ENCODE measurements at places on chromosomes 7 and 10.

- DNase-seq: no peak
Measured at GRCh38 chr7:22759721-22760120, 32.7 kb downstream of the IL6 start.

DNA sequence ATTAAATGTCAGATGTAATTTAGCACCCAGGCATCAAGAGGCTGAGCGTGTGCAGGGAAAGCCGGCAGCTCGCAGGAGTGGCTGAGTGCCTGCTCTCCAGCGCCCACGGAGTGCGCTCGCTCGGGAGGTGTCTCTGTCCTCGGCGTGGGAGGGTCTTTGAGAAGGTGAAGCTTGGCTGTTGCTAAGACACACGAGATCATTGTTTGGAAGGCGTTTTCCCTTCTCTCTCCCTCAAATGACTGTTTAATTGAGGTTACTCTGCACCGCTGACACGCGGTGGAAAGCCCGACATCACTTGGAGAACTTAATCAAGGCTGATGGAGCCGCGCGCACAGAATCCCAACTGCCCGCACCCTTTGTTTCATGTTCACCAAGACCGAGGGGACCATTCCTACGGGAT, 414.6 kb downstream of the DNAJB6 start:
- DNase-seq: no peak

- no peak for DNase-seq
Measured at GRCh38 chr10:132906836-132907235, 35.5 kb downstream of the CFAP46 start.

DNA sequence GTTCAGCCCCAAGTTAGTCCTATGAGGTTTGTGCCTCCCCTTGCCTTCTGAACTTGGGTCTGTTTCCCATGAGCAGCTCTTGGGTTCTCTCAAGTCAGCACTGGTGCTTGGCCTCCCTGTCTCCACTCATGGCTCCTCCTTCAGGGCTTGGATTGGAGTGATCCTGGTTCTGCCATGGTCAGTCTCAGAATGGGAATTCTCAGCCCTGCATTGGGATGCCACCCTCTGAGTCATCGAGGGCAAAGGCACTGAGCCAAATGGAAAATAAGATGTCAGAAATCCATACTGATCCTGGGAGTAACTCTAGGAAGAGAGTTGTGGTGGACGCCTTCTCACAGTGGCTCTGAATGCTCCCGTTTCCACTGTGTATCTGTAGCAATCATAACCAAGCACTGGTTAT, 233.4 kb upstream of the HABP2 start:
- no peak for DNase-seq

DNA sequence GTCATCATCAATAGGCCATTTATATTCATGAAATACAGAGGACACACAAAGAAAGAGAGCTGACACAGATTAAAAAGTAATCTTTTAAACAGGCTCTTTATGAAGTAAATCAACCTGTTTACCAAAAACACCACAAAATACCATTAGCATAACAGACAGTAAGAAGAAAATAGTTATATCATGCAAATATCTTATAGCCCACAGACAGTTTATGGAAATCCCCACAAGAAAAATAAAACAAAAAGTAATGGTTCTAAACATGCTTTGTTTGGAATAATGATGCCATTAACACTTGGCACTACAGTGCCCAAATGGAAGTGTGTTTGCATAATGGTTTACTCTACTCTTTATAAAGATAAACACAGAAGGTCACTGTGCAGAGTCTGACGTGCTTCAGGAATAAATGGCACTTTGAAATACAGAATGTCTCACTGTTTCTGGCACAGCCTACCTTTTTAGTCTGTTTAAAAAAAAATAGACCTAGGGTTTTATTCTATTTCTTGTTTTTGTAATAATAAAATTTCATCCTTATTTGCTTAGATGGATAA, 30.1 kb downstream of the SEMA3D start:
- no peak for DNase-seq

GRCh38 chr10:119417852-119418251, 124.7 kb downstream of the RGS10 start:
- DNase-seq: no peak

- no peak for DNase-seq
Measured at GRCh38 chr7:37675749-37676148, 7.8 kb upstream of the GPR141 start.

DNA sequence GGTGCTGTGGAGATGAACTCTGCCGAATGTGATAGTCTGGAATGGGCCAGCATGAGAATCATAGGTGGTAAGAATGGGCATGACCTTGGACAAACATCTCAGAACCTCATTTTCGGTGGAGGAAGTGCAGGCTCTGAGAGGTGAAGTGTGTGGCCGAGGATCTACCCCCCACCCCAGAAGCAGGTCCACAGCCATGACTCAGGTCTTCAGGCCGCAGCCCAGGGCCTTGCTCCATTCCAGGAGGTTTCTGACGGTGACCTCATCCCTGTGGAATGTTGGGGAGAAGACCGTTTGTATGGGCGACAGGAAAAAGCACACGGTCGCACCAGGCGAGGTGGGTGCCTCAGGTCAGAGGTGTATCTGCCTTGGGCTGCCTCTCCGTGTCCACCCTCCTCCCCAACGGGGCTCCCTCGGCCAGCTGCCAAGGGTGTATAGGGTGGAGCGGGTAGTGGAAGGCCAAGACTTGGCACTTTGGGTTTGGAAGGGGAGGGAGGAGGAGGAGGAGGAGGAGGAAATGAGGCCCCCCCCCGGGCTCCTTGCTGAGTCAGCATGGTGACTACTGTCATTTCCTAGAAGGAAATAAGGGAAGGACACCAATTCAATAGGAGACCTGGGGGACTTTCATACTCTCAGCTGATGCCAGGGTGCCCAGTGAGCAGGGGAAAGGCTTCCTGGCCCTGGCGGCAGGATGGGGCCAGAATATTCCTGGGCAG, 168.0 kb upstream of the RHEB start:
- DNase-seq: no peak

DNA sequence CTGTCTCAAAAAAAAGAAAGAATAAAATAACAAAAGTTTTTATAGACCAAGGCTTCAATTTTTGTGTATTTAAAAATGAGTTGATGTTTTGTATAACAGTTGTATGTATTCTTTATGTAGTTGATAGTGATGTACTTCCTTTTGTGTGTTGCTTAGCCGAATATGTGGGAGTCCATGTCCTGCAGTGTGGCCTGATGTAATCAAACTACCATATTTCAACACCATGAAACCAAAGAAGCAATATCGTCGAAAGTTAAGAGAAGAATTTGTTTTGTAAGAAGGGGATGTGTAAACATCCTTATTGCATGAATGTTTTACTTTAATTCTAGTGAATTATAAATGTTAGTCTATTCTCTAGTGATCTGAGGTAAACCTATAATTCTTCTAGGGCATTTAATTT, 56.6 kb downstream of the MPLKIP start:
- no peak for DNase-seq

DNA sequence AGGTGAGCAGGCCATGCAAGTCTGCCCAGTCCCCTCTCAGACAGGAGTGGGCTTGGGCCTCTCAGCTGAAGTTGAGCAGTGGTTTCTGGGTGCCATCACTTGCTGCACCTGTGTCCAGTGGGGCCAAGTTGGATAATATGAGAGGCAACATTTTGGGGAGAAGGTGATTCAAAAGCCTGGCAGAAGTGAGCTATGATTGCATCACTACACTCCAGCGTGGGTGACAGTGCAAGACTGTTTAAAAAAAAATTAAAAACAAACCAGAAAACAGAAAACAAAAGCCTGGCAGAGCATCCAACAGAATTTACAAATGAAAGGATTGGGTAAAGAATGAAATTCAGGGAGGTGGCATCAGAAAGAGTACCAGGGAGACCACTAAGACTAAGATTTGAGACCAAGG, 121.5 kb upstream of the LAMB4 start:
- DNase-seq: no peak

- DNase-seq: peak; percentile 61
Measured at GRCh38 chr10:5775685-5776084, 37.5 kb downstream of the GDI2 start.

- DNase-seq: no peak
Measured at GRCh38 chr7:122067077-122067476, 77.0 kb downstream of the AASS start.

DNA sequence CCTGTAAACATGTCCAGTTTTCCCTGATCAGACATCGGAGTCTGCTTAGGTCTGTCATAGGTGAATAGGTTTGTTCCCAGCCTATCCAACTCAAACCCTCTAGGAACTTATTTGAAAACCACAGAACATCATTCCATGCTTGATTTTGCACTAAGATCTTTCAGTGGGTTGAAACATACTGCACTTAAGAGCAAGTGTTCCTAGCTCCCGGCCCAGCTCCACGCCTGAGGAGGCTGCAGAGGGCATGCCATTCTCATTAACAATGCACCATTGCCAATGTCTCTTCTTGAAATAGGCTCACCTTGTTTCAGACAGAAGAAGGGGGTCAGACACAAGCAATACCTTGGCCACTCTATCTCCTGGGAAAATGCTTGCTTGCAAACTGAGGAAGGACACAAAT, 78.0 kb upstream of the EGR2 start:
- DNase-seq: no peak

- DNase-seq: no peak
Measured at GRCh38 chr10:77856566-77856965, 70.0 kb downstream of the DLG5 start.

- no peak for DNase-seq
Measured at GRCh38 chr7:134298902-134299683, 17.6 kb downstream of the SLC35B4 start.

DNA sequence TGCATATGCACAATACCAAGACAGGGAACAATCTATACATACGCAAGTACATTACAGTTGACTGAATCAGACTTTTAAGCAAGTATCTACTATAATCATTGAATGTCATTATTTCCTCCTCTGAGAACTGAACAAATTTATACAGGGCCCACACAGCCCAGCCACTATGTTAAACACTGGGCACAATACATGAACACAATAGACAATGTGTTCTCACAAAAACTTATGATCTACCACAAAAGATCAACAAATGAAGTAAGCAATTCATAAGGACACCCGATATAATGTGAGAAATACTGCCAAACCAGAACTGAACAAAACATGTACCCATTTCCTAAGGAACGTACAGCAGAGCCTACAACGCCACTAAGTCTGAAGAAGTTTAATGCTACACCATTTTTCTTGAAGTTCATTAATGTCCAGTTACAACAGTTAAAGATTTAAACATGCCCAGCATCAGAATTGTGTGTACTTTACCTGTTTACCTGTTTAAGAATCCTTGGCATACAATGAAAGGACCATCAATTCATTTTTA, 31.5 kb downstream of the SHTN1 start:
- DNase-seq: no peak

DNA sequence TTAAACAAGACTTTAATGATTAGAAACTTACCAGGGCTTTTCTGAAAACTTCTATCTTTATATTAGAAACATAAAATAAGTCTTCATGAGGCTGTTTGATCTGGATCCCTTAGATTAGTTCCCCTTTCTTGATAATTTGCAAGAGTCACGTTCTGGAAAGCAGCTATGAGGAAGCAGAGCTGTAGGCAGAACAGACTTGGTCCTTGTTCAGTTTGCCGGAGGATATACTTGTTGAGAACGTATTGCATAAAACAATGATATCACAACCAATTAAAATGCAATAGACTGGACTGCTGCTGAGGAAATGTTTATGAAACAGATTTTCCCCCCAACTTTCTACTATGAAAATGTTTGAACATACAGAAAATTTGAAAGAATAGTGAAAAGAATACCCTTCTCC, 2.8 kb downstream of the SAMD9L start:
- DNase-seq: no peak

- DNase-seq: no peak
Measured at GRCh38 chr7:141339603-141340002, 211.6 kb upstream of the AGK start.

DNA sequence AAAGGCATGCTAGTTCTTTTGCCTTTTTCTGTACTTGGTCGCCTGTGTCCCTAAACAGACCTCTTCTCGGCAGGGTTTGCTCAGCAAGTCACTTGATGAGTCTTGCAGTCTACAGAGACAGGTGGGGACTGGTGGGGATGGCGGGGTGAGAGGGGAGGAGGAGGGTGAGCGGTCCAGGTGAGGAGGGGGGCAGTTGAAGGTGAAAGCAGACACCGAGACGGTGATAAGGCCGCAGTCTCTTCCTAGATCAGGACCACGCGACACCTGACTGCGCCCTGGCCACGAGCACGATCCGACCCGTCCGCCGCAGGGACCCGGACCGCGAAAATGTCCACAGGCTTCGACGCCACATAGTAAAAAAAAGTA, 566 bp downstream of the ASNS start:
- peak; percentile 21 for DNase-seq

DNA sequence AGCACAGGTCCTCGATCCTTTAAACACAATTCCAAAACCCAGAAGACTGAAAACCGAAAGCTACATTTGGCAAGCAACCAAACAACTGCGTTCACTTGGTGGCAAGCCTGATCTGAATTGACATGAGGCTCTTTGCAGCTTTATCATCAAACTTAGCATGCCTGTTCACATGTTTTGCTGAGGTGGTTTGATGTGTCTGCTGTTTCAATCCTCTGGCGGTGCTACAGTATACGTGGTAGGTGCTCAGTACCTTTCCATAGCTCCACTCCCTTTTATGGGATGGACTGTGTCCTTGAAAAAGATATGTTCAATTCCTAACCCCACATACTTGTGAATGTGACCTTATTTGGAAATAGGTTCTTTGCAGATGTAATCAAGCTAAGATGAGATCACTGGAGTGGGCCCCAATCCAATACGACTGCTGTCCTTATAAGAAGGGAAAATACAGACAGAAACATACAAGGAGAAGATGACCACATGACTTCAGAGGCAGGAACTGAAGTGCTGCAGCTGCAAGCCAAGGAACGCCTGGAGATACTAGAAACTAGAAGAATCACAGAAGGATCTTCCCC, 33.4 kb downstream of the CCDC6 start:
- no peak for DNase-seq

DNA sequence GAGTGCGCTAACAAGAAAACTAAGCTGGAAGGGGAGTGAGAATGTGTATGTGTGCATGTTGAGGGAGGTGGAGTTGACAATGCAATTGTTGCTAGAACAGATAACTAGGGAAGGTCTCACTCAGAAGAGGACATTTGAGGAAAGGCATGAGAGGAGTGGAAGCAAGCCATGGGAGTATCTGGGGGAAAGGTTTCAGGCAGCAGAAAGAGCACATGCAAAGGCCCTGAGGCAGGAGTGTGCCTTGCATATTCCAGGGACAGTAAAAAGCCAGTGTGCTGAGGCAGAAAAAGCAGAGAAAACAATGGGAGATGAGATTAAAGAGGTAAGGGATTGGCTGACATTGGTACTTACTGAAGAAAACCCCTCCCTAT, 149.6 kb upstream of the ADO start:
- DNase-seq: no peak
